ENCODE measurements at places on chromosomes 2 and 18. TPM values are rescaled to one million over a fixed set of nuclear protein-coding genes. Genes with fewer than 3 reads are reported as not detected.
A peak's percentile ranks its signal among the peaks of the same experiment; 100 is the strongest.

The AKAIN1 gene
- 0.14 TPM for total RNA-seq

The ASIC4 gene
- total RNA-seq: 0.05 TPM

GRCh38 chr2:9709539-9710285, 78.9 kb upstream of the YWHAQ start:
- DNase-seq: no peak

DNA sequence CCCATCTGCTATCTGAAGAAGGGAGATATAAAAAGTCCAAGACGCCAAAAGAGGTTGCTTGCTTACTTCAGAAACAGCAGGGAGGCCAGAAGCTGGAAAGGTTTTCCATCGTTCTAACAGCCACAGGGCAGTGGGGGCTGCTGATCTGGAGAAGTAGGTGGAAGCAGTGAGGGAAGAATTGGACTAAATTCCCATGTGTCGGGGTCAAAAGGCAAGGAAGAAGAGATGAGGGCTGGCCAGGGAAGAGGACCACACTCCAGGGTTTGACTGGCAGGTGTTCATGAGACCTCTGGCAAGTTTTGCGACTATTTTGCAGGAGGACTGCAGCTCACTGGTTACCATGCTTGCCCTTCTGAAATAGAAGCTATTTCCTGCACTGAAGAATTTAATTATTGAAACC, 91.0 kb downstream of the SCG2 start:
- DNase-seq: no peak

GRCh38 chr2:151637271-151637781, 97.0 kb downstream of the NEB start:
- peak; percentile 75 for DNase-seq

GRCh38 chr18:66136039-66136438, 385.2 kb downstream of the CDH7 start:
- no peak for DNase-seq

GRCh38 chr2:96081042-96081441, 35.3 kb downstream of the ADRA2B start:
- DNase-seq: no peak

DNA sequence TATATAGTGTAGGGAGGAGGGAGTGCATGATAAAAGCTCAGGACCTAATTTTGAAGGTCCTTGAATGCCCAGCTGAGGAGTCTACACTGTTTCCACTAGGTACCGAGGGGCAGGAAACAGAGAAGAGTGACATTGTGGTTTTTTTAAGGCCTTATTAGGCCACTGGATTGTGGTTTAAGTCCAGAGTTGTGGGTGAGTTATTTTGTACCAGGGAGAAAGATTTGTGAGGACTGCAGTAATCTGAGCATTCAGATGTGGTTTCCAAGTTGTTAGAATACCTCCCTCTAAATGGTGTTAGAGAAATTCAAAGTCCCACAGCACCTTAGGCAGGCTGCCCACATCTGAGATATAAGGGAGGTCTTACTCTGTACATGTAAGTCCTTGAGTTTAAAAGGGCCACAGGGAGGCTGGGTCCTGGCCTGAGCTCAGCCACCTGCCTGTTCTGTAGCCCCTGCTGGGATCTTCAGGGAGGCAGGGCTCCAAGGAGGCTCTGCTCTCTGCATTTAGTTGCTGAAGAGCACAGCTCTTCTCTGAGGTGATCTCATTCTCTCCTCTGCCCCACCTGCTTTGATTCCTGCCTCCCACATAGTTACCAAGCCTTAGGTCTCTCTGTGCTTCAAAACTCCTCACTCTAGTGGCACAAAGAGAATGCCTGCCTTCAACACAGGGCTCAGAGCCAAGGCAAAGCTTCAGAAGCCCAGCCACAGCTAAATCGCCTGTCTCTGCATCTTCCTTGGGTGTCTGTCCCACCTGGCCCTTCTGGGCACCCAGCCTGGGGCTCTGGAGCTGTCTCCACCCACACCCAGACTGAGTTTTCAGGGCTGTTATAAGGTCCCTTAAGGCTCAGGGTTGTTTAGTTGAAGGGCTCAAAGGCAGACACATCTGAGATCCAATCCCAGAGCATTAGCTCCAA, 88.1 kb downstream of the VSNL1 start:
- no peak for DNase-seq

DNA sequence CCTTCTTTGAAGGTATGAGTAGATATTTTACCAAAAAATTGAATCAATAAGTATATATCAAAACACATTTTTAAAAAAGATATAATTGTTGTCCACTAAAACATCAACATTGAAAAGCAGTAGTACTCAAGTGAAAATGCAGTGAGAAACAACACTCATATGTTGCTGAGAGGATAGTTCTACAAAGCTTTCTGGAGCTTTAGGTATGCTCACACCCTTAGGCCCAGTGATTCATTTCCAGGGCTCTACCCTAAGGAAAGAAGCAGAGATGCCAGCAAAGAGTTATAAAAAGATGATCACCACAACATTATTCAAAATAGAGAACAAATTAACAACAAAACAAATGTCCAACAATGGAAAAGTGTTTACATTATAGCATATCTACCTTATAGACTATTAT, 197.3 kb upstream of the CCDC150 start:
- DNase-seq: no peak

GRCh38 chr2:191995285-191995684, 148.4 kb upstream of the CAVIN2 start:
- no peak for DNase-seq
